ENCODE measurements at places on chromosomes 4 and X. TPM values are rescaled to one million over a fixed set of nuclear protein-coding genes. Genes with fewer than 3 reads are reported as not detected.

PNPLA4 gene
- 10.0 TPM for total RNA-seq

- no peak overlapping the region for H3K4me3 ChIP-seq
- no peaks in the 10 kb centered on the region for H3K36me3 ChIP-seq
- ATAC-seq = no peak
- H3K27ac ChIP-seq = no peak overlapping the region
Measured at GRCh38 chrX:93932471-93933220, 258.6 kb downstream of the FAM133A start.

DNA sequence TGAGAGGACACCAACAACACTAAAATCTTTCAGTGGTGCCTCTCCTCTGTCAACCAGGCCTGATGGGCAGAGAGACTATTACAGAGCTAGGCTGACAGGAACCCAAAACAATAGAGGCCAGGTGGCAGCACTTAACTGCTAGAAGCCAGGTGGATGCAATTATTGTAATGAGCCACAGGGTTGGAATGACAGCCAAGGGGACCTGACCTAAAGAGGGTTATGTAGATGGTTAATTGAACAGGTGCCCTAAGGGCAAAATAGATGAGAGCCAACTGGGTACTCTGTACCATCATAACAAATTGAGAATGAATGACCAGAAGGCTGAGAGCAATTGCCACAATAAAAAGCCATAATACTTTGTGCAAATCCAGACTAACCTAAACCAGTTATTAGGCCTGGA, 24.7 kb upstream of the FRAS1 start:
- no peak overlapping the region for H3K4me3 ChIP-seq
- no peak overlapping the region for H3K27ac ChIP-seq
- no peaks in the 10 kb centered on the region for H3K4me1 ChIP-seq
- H3K36me3 ChIP-seq = no peaks in the 10 kb centered on the region
- no peak for ATAC-seq
- H3K27me3 ChIP-seq = no peaks in the 10 kb centered on the region

GRCh38 chrX:131816551-131817136, 206.5 kb upstream of the STK26 start:
- peak; percentile 90 for ATAC-seq
- no peaks in the 10 kb centered on the region for H3K36me3 ChIP-seq
- H3K27me3 ChIP-seq = no peaks in the 10 kb centered on the region
- H3K27ac ChIP-seq = peak overlapping the region; percentile 66
- no peaks in the 10 kb centered on the region for H3K4me1 ChIP-seq

DNA sequence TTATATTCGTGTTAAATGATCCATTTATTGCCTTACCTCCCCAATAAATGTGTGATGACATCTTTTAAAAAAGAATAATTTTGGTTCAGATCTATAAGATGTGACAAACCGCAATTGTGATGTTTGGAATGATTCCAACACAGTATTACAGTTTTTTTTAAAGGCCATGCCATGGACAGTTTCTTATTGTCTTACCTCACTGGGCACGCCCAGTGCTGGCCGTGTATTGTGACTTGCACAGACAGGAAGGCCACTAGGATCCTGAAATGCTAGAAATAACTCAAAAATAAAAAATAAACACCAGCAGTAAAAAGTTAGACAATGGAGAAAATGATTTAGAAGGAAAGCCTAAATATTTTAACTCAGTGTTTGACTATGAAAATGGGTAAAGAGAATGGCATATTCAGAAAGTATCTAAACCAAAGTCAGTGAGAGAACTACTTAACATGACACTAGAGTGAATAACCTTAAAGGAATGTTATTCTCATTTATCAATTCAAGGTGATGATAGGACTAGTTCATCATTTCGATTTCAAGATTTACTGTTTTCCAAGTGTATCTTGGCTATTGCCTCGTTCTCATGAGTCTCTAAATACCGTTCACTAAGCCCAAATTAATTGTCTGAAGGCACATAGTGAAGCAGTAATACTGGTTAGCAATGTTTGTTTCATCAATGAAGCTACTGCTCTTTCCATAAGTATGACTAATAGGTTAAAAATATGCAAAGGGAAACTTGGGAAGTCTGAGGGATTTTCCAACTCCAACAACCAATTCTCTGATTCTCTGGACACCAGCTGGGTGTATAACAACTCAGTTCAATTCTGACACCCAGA, 46.1 kb upstream of the VEGFC start:
- H3K4me1 ChIP-seq = no peaks in the 10 kb centered on the region
- H3K4me3 ChIP-seq = no peak overlapping the region
- H3K36me3 ChIP-seq = no peaks in the 10 kb centered on the region
- H3K27me3 ChIP-seq = no peaks in the 10 kb centered on the region
- H3K27ac ChIP-seq = no peak overlapping the region
- no peak for ATAC-seq
